ENCODE measurements at places on chromosomes 7 and 10. TPM values are rescaled to one million over a fixed set of nuclear protein-coding genes. Genes with fewer than 3 reads are reported as not detected.

BICC1 gene
- total RNA-seq = 0.32 TPM

RPP30 gene
- total RNA-seq = 27.5 TPM

TDRD1 gene
- total RNA-seq = not detected

STRIP2 gene
- total RNA-seq = 3.4 TPM

VWDE gene
- 0.36 TPM for total RNA-seq

SPAM1 gene
- total RNA-seq = not detected

NXPH1 gene
- not detected for total RNA-seq

Measured in esophagus mucosa (tissue), 1 donor.